ENCODE measurements at places on chromosomes 11 and 22. TPM values are rescaled to one million over a fixed set of nuclear protein-coding genes. Genes with fewer than 3 reads are reported as not detected.

Gene FOLH1
- total RNA-seq = 0.53 TPM

Gene SMIM35
- not detected for total RNA-seq

Gene SLC22A6
- total RNA-seq = not detected

Gene PIWIL4
- 1.0 TPM for total RNA-seq

Gene PHLDB1
- total RNA-seq = 108 TPM

Gene TPBGL
- 0.21 TPM for total RNA-seq

Gene APOL5
- not detected for total RNA-seq
